ENCODE measurements at places on chromosomes 2 and 18.
A peak's percentile ranks its signal among the peaks of the same experiment; 100 is the strongest.

DNA sequence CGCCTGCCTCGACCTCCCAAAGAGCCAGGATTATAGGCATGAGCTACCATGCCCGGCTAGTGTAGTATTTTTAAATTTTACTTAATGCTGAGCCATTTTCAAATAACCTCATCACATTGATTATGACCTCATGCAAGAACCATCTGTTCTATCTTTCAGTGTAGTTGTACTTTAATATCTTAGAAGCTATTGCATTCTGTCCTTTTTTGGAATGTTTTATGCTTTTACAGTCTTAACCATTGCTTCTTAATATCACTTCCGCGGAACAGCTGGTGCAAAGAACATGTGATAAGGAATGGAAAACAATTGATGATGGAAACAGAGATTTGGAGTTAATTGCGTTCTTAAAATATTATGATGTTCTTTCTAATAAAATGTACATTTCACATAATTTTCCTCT is 2.7 kb downstream of the GEN1 start:
- no peak for DNase-seq

DNA sequence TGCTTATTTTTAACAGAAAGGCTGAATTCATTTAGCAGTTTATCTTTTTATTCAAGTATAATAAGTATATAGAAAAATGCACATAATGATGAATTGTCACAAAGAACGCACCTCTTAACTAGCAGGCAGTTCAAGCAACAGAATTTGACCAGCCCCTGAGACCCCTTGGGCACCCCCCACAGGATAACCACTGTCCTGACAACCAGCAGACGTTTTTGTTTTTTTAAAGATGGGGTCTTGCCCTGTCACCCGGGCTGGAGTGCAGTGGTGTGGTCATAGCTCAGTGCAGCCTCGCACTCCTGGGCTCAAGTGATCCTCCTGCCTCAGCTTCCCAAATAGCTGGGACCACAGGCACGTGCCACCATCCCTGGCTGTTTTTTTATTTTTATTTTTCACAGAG is 14.0 kb downstream of the PRELID3A start:
- DNase-seq = no peak

- peak; percentile 94 for DNase-seq
These were observed 14.0 kb downstream of the ANXA4 start for GRCh38 chr2:69755862-69756467.

GRCh38 chr2:66696886-66697285 is 262.0 kb downstream of the MEIS1 start:
- DNase-seq = no peak

DNA sequence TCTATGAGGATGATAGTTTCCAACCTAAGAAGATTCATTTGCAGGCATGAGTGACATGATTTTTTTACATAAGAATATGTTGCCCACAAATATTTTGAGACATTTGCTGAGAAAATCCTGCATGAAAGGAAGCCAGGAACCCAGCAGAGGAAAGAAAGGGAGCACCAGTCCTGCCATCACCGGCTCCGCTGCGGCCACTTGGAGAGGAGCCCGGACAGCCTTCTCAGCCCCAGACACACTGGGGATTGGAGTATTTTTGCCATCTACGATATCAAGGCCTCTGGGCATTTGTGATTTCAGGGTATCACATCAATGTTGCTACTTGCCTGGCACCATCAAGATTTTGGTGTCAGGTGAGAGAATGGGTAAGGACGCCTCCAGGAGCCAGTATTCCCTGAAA is 228.3 kb downstream of the PTGR3 start:
- no peak for DNase-seq

DNA sequence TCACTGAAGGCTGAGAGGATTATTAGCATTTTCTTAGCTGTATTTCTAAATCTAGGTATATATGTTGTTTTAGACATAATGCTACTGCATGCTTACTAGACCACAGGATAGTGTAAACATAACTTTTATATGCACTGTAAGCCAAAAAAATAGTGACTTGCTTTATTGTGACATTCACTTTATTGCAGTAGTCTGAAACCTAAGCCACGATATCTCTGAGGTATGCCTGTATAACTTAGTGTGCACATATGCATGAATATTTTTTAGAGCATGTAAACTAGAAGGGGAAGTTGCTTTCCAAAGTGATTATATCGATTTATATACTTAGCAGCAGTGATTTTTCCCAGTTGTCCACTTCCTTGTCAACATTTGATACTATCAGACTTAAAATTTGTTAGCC is 81.8 kb downstream of the SOS1 start:
- no peak for DNase-seq

DNA sequence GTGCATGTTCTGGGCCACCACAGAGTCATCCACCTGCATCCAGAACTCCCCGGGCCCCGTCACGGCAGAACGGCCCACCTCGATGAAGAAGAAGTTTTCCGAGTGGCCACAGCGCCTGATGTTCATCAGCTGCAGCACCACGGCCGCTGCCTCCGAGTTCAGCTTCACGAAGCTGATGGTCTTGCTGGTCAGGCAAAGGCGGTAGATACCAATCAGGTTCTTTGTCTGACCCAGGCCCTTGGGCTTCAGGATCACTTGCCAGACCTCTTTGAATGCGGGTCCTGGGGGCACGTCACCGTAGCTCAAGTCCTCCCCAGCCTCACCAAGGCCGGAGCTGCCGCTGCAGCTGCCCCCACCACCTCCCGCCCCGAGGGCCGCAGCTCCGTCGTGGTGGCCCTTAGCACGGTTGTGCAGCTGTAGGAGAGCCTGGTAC is 1.6 kb downstream of the IRS1 start:
- DNase-seq = no peak

GRCh38 chr2:104408266-104408665 is 445.6 kb upstream of the POU3F3 start:
- no peak for DNase-seq

- DNase-seq = no peak
These were observed 36.1 kb upstream of the MAPRE3 start for GRCh38 chr2:26934335-26934724.

GRCh38 chr18:74395648-74396154 is 61.4 kb downstream of the DIPK1C start:
- no peak for DNase-seq

DNA sequence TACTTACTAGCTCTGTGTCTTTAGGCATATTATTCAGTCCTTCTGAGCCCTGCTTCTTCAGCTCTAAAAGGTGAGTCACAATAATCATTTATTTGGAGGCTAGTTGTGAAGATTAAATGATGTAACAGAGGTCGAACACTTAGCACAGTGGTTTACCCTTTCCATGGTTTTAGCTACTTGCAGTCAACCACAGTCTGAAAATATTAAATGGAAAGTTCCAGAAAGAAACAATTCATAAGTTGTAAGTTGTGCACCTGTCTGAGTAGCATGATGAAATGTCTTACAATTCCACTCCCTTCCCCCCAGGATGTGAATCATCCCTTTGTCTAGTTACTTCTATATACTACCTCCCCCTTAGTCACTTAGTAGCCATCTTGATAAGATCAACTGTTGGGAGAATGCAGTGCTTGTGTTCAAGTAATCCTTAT is 217.6 kb upstream of the THUMPD2 start:
- DNase-seq = peak; percentile 96

- DNase-seq = no peak
These were observed 15.5 kb downstream of the CACNB4 start for GRCh38 chr2:152083202-152083875.

DNA sequence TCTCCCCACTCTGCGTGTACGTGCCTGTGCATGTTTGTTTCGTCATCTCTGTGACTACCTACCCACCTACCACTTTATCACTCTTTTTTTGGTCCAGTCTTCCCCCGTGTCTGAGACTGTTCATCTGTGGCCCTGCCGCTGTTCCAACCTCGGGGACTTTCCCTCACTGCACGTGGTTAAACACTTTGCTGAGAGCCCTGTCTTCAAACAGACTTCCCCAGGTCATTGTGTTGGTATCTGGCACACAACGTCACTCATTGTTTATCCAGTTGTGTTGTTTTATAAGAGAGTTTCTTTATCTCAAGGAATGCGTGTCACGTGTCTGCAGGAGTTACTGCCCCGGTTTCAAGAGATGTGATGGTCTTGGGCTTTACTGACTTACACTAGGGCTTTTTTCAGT is 262.0 kb upstream of the RASGRP3 start:
- DNase-seq = no peak

DNA sequence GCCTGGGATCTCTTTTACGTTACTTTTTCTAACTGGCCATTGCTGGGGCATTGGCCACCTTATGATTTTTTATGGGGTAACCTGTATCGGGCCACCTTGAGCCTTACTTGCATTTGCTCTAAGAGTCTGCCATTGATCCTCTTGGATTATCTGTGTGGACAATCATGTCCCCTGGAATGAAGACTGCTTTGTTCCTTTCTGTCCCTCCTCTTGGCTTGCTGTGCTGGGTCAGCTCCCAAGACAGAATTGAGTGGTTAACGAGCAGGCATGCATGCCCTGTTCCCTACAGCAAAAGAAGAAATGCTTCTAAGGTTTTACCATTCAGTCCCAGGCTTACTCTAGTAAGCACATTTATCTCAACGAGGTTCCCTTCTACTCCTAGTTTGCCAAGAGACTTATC is 46.3 kb downstream of the MAL start:
- DNase-seq = no peak

DNA sequence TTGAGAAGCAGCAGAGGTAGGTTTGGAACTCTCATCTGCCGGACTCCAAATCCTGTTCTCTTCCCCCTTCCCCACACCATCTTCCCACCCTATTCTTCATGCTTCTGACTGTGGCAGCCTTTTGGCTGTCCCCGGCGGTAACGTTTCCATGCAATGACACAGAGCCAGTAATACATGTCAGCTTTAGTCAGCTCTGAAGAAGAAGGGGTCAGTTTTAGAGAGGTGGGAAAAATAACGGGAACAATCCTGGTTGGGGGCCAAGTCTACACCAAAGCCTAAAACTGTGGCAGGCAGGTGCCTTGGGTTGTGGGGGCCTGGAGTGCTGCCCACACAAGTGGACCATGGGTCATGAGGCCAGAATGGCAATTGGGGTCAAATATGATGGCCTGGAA is 106.8 kb downstream of the LPIN1 start:
- no peak for DNase-seq

- no peak for DNase-seq
These were observed 444.6 kb downstream of the RIT2 start for GRCh38 chr18:42670860-42671259.

- DNase-seq = peak; percentile 37
These were observed 602 bp upstream of the ADAM17 start for GRCh38 chr2:9556121-9556743.

DNA sequence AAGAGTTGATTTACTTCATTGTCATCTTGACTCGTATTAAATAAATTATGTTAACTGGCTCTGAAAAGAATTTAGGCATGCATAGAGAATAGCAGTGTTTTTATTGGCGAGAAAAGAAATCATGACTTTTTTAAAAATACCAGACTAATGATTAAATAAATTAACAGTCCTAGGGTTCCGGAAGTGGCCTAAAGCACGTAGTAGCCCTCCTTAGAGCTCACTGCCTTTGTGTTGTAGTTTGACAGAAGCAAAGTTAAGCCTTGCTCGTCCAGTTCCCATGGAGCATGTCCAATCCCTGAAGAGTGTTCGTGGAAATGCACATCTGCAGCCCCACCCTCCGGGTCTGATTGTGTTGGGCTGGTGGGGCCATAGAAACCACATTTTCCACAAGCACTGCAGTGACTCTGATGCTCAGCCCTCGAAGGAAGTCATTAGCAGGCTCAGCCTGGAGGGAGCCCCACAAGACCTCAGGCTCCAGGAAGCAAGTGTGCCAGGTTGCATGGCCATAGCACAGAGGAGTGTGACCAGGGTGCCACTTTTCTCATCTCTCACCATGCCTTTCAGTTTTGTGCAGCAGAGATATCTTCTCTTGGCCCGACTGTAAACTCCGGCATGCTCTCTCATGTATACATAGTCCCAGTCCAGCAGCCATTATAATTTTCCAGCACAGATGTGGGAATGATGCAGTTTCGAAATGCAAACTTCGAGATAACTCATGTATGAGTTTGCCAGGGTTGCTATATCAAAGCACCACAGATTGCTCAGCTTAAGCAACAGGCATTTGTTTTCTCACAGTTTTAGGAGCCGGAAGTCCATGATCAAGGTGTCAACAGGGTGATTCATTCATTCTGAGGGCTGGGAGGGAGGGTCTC is 188.6 kb upstream of the SH3BP4 start:
- DNase-seq = no peak

DNA sequence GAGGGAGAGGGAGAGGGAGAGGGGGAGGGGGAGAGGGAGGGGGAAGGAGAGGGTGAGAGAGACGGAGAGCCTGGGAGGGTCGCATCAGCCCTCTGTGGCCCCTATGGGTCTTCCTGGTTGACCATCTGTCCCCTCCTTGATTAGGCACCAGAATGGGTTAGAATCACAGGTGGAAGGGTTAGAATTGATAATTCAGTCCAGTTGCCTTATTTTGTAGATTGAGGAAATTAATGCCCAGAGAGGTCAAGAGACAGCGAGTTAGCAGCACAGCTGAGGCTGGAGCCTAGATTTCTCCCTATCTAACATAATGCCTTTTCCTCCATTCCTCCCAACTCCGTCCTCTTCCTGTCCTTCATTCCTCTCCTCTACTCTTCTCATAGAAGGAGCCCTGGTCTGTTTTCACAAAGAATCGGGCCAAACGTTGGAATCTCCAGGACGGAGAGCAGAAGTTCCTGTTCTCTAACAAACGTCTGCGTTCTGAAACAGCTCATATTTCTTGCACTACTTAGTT is 338 bp upstream of the THUMPD2 start:
- DNase-seq = no peak

GRCh38 chr18:8899000-8899399 is 193.6 kb downstream of the MTCL1 start:
- DNase-seq = no peak

DNA sequence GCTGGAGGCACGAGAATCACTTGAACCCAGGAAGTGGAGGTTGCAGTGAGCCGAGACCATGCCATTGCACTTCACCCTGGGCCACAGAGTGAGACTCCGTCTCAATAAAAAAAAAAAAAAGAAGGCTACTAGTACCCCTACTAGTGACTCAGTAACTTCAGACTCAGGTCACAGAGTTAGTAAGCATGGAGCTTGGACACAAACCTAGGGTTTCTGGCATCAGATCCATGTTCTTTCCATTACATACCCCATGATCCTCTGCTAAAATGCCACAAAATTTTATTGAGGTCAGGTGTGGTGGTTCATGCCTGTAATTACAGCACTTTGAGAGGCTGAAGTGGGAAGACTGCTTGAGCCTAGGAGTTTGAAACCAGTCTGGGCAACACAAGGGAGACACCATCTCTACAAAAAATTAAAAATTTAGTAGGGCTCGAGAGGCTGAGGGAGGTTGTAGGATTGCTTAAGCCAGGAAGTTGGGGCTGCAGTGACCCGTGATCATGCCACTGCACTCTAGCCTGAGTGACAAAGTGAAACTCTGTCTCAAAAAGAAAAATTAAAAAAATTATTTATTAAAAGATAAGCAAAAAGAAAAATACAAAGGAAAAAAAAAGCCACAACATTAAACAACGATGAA is 45.1 kb downstream of the DHX57 start:
- DNase-seq = no peak

DNA sequence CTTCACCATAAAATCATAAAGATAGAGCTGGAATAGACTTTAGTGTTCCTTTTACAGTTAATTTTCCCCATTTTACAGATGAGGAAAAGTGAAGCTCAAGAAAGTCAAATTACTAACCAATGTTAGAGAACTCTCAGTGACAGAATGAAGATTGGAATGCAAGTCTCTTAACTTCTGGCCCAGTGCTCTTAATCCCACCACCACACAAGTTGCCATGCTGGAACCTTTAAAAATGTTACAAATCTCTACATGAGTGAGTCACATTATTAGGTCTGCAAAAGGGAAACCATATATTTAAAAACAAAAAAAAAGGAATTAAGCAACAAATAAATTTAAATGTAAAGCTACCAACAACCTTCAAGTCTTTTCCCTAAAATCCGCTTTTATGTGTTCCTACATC is 3.5 kb downstream of the NCKAP1 start:
- no peak for DNase-seq

- DNase-seq = no peak
These were observed 57.2 kb downstream of the TACR1 start for GRCh38 chr2:75142081-75142480.
